ENCODE measurements at places on chromosomes 6 and 20.

- no peak for DNase-seq
Observed at GRCh38 chr20:47717421-47717820, 67.9 kb downstream of the SULF2 start.

GRCh38 chr20:35173576-35174192 lies 1.8 kb downstream of the PROCR start:
- DNase-seq: no peak

GRCh38 chr6:72733045-72733444 lies 111.2 kb downstream of the KCNQ5 start:
- DNase-seq: no peak

GRCh38 chr6:46296586-46296985 lies 125.8 kb upstream of the ENPP5 start:
- DNase-seq: no peak

GRCh38 chr6:129890164-129890563 lies 29.0 kb upstream of the TMEM244 start:
- no peak for DNase-seq

GRCh38 chr6:141403827-141404226 lies 728.9 kb upstream of the GJE1 start:
- DNase-seq: no peak

- DNase-seq: no peak
Observed at GRCh38 chr6:41441598-41442351, 104.4 kb upstream of the FOXP4 start.

GRCh38 chr6:70110126-70111022 lies 192.5 kb downstream of the COL9A1 start:
- DNase-seq: no peak

DNA sequence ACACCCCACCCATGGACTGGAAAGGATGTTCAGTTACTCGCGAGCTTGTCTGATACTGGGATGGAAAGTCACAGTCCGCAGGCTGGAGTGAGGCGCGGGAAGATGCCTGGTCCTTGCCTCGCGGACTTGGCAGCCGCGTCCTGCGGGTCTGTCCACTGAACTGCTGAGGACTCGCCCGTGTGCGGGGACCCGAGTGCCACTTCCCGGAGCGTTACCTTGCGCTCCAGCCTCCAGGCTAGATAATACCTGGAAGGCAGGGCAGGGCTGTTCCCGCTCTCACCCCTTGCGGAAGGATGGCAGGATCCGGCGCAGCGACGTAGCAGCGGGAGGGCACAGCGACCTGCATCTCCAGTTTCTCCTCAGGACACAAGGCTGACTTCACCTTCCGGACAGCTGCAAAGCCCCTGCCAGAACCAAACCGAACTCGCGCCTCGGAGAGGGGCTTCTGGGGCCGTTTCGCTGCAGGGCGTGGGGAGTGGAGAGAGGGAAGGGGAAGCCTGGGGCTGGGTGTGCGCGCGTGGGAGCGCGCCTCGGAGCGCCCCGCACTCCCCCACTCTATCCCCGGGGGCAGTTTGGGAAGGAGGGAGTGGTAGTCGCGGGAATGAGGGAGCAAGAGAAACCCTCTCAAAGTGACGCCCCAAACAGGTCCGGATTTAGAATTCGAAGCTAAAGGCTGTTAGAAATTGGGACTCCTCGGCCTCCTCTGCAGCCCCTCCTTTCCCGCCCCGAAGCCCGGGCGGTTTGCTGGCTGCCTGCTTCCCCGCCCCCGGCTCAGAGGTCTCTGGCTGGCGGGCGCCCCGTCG lies at the start of gene KCNQ5:
TSS of gene KCNQ5 (plus strand) at position 774 of the 803 bp plus-strand sequence.
- no peak for DNase-seq

GRCh38 chr6:74534465-74535211 lies 671.2 kb downstream of the COL12A1 start:
- DNase-seq: no peak

DNA sequence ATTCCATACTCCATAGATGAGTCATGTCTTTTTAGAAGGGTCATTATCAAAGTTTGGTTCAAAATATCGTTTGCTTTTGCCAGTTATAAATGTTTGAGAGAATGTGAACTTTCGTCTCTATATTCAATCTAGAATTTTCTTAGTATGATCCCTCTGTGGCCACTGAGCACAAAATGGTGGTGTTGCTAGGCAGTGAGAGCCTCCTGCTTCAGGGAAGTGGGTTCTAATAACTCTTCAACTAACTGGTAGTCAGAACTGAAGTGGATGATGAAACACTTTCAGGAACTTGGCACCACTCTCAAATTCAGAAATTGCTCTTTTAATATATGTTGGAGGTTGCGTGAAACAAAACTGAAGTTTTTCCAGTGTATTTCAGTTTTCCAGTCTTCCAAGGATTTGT lies 125.0 kb upstream of the DOK5 start:
- no peak for DNase-seq

DNA sequence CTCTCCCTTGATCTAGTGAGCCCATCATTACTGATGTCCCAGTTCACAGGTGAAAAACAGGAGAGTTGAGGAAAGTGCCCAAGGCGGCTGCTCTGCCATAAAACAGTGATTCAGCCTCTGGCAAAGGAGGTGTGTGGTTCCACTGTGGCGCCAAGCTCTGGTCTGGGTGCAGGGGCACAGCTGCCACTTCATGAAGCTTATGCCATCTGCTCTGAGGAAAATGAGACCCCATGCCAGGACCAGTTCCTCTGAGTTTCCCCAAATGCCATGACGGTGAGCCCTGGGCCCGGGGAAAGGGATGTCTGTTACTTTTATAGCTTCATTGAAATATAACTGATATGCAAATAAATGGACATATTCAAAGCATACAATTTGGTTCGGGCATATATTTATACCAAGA lies 33.7 kb upstream of the ZBP1 start:
- DNase-seq: no peak

DNA sequence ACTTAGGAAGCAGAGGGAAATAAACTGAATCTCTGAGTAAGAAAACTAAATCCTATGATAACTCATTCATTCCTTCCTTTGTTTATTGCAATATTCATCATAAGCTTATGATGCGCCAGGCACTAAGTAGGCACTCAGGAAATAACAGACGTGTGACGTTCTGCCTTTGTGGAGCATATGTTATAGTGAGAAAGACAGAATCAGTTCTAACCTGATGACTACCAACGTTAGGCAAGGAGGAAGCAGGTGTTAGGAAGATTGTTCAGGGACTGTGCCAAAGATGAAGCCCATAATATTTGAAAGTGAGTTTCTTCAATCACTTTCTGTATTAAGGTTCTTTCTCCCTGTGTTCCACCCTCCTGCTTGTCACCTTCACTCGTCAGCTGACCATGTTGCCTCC lies 3.6 kb downstream of the HLA-DQA2 start:
- no peak for DNase-seq

DNA sequence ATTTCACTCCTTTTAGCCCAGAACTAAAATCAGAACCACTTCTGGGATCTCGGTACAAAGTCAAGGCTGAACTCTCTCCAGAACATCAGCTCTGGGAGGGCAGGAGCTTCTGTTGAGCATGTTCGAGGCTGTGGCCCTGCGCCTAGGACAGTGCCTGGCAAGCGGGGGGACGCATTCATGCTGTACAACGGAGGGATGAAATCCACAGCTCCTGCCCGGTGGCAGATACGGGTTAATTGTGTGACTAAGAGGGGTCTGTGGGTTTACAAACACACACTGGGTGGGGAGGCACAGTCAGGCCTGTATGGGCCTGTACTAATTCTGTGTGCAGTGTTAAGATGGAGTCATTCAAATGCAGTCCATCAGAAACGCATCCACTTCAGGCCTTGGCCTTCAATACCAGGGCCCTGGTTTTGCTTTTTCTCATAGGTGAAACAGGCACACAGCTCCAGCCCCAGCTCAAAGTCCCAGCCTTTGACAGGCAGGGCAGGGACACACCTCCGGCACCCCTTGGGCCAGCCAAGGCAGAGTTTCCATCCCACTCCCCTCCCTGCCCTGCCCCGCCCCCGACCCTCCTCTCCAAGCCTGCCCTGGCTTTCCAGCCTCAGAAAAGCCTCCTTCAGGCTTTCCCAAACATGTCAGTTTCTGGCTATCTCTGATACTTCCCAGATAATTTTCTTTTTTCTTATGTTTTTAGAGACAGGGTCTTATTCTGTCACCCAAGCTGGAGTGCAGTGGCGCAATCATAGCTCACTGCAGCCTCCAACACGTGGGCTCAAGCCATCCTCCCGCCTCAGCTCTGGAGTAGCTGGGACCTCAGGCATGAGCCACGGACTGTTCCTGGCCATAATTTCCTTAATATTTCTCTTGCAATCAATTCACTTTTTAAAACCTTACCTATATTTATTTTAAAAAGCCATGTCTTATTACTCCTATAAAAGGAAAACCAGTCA lies 109.8 kb downstream of the SULF2 start:
- no peak for DNase-seq

GRCh38 chr6:166420351-166420750 lies 37.6 kb upstream of the MPC1 start:
- peak; percentile 30 for DNase-seq

- DNase-seq: no peak
Observed at GRCh38 chr6:118313762-118314161, 234.3 kb upstream of the PLN start.

DNA sequence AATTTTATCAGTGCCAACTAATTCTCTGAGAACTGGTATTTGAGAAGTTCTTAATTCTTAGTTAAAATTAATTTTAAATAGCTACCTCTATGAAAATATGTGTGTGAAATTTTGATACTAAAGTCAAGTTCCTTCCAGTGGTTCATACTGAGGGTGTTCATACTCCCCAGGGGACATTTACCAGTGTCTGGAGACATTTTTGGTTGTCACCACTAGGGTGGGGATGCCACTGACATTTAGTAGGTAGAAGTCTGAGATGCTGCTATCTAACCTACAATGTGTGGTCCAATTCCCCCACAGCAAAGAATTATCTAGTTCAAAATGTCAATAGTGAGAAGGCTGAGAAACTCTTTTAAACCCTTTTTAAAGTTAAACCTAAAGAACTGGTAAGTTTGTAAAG lies 463.8 kb downstream of the ADGRB3 start:
- no peak for DNase-seq

- DNase-seq: no peak
Observed at GRCh38 chr6:37699887-37700619, 2.4 kb upstream of the MDGA1 start.

DNA sequence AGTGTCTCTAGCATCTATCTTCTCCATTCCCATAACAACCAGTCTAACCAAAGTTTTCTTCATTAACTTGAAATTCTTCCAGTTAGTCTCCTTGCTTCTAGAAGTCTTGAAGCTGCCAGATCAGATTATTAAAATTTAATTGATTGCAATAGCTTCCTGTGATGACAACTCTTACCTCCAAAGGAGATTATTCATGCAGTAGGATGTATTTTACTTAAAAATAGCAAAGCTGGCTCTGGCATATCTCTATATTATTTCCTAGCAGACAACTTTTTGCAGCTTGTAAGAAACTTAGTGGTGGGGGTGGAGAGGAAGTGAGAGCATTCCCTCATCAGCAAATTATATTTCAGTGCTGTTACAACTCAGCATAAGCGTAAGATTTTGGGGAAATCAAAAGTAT lies 290.4 kb downstream of the GRIK2 start:
- DNase-seq: no peak

- DNase-seq: no peak
Observed at GRCh38 chr6:51218181-51218580, 399.5 kb downstream of the TFAP2B start.

All from hippocampal formation (tissue), 2 donors.